ENCODE measurements at places on chromosomes 1 and 21. TPM values are rescaled to one million over a fixed set of nuclear protein-coding genes. Genes with fewer than 3 reads are reported as not detected.

RPE65 gene
- total RNA-seq: not detected

FMOD gene
- 1.9 TPM for total RNA-seq

PRAMEF11 gene
- not detected for total RNA-seq

PLA2G5 gene
- not detected for total RNA-seq

GSTM1 gene
- total RNA-seq: not detected

PEAR1 gene
- 12.7 TPM for total RNA-seq

SYCP1 gene
- not detected for total RNA-seq

AADACL4 gene
- total RNA-seq: not detected

CTPS1 gene
- total RNA-seq: 13.5 TPM

TRIM17 gene
- total RNA-seq: 0.27 TPM

PADI3 gene
- 6.2 TPM for total RNA-seq

TSPEAR gene
- total RNA-seq: not detected

MLLT11 gene
- total RNA-seq: 1.9 TPM

SLC25A34 gene
- total RNA-seq: 1.3 TPM

NEK2 gene
- 1.1 TPM for total RNA-seq

FAM3B gene
- under 0.01 TPM for total RNA-seq

COL18A1 gene
- 12.9 TPM for total RNA-seq

UBAP2L gene
- total RNA-seq: 83.2 TPM

TNN gene
- not detected for total RNA-seq

EFHD2 gene
- total RNA-seq: 55.2 TPM

ZNF648 gene
- total RNA-seq: under 0.01 TPM

RASAL2 gene
- total RNA-seq: 5.4 TPM

OR2T35 gene
- not detected for total RNA-seq

HCRTR1 gene
- total RNA-seq: 0.27 TPM

ZBTB37 gene
- total RNA-seq: 6.5 TPM

GJA8 gene
- not detected for total RNA-seq

TOE1 gene
- 35.8 TPM for total RNA-seq
